Stimulated activated CD4-positive, alpha-beta T cell treated with anti-CD3 and anti-CD28 coated beads, TNF-alpha, amount 100 ng/mL, for 1 hour (primary cell): ENCODE measurements at places on chromosomes 11 and 22.

DNA sequence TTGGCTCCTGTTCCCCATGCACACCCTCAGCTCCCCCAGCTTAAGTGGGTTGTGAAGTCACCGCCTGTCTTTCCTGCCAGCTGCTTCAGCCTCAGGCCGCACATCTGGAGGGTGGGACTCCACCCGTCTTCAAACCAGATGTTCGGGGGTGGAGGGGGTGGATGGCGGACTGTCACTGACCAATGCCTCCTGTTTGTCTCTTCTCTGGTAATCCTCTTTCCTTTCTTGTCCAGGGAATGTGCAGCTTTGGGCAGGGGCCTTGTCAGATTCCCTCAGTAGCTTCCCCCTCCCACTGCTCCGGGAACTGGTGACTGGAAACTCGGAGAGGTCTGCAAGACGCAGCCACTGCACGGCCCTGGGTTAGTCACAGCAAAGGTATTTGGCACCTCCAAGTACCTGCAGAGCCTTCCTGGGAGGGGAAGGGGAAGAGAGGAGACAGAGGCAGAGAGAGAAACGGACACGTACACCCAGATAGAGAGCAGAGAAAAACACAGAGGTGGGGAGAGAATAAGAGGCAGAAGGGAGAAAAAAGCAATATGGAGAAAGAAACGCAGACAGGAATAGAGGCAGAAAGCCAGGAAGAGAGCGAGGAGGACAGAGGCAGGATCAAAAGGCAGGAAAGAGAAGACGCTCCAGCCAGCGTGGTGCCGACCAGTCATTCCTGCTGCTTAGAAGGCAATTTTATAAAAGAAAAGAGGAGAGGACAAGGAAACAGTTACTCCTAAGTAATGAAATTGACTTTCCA is 56.1 kb upstream of the TIMP3 start:
- DNase-seq, result no peak

DNA sequence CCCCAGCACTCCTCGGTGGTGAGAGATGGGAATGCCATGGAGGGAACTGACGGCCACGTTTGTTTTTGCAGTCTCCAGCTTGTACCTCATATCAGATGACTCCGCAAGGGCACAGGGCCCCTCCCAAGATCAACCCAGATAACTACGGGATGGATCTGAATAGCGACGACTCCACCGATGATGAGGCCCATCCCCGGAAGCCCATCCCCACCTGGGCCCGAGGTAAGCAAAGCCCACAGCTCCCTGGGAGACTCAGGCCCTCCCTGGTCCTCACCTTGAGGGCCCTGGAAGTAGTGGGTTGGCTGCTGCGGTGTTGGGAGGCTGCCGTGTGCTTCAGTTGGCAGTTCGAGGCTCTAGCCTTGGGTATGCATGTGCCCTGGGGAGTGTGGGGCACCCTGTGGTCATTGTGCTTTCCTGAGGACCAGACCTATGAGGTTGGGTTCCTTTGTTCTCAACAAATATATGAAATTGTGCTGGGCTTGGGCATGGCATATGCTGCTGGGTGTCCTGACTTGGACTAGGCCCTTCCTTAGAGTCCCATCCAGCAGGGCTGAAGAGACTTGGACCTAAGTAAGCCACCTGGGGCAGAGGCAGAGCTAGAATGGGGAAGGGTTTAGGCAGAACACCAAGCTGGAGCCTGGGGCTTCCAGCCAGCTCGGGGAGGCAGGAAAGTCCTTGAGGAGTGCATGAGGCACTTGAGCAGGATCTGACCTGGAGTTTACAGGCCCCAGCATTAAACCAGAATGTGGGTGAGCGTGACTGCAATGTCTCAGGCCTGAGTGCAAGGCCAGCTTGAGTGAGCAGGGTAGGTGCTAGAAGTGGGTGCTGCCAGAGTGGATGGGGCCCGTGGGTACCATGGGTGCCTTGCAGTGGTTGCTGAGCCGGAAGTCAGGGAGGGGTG is 26.4 kb downstream of the INCENP start:
- no peak for DNase-seq

DNA sequence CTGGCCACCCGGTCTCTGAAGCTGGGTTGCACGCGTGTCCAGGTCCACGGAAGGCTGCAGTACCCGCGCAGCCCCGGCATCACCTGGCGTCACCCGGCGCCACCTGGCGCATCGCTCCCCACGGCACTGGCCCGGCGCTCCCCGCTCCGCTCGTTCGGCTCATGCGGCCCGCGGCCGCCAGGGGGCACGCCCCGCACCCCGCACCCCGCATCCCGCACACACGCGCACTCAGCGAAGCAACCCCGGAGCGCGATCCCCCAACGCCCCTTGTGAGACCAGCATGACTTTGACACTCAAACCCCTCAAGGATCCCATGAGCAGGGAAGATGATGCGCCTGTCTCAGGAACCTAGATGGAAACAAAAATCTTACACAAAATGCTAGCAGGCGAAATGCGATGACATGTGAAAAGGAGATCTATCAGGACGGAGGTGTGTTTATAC is 11.9 kb downstream of the B3GNT6 start:
- DNase-seq, result peak; percentile 27

- DNase-seq, result no peak
These were observed 23.2 kb downstream of the CAPN1 start for GRCh38 chr11:65204646-65205601.
